Right renal pelvis (tissue), 4 donors: ENCODE measurements at places on chromosomes 5 and 9. TPM values are rescaled to one million over a fixed set of nuclear protein-coding genes. Genes with fewer than 3 reads are reported as not detected.

Gene OBP2B
- not detected for polyA plus RNA-seq

GRCh38 chr9:93217706-93218105, 33.8 kb downstream of the WNK2 start:
- DNase-seq = no peak

DNA sequence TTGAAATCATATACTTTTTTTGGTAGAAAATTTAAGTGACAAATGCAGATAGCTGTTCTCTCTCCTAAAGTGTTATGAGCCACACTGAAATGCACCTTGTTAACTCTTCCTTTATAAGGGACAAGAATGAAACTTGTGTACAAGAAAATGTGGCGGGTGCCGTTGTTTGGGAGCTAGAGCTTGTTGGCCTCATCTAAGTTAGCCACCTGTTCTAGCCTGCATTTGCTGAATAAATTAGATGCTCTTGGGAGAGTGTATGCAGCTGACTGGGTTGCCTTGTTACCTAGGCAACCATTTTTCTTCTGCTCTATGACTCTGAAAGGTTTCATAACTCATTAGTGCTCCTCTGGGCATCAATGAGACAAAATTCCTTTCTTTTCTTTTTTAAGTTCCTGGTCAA, 174.3 kb downstream of the TAF11L14 start:
- no peak for DNase-seq

DNA sequence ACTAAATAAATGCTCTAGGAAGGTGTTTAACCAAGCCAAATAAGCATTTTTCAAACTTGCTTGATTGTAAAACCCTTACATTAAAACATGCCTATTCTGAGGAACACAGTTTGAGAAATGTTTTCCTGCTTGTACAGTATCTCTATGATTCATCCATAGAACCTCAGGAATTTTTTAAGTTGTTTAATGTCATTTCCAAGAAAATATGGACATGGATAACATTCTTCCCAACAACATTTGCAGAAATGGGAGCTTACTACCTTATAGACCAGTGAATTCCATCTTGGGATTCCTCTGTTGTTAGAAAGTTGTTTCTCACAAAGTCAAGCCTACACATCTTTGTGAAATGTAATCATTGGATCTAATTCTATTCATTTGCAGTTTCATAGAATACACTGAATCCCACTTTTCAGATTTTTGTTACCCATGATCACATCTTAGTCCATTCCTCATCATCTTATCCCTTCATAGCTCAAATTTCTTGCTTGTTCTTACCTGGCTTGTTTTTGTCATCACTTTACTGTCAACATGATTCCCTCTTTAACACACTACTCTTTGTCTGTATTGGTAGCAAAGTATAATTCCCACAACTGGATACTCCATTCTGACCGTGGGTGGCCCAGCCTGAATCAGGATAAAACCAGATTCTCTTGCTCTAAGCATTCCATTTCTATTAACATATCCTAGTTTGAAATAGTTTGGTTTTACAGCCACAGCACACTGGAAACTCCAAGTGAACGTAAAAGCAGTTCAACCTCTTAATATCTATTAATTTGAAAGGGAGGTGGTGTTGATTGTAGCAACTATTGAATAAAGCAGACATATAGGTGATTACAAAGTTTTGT, 49.4 kb upstream of the PAPPA start:
- DNase-seq = no peak

DNA sequence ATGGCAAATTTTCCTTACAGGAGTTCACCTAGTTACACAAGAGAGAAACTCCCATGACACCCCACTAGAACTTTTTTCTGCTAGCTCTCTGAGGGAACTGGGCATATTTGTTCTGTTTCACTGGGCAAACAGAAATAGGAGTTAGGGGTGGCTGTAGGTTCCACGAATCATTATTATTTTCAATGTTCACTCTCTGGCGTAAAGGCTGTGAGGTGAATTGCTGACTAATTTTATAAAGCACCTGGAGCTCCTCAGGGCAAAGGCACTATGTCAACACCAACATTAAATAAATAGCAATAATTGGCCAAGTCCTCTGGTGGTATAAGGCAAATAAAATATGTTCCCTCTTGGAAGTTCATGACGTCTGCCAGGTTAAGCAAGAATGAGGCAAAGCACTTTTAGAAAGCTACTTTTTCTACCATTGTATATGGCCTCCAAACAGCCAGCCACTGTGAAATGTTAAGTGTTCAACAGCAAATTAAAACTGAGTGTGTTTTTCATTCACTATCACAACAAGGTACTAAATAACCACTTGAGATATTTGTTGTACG, 344.6 kb downstream of the PDE4D start:
- no peak for DNase-seq

GRCh38 chr9:69211424-69212036, 37.5 kb downstream of the TJP2 start:
- no peak for DNase-seq

DNA sequence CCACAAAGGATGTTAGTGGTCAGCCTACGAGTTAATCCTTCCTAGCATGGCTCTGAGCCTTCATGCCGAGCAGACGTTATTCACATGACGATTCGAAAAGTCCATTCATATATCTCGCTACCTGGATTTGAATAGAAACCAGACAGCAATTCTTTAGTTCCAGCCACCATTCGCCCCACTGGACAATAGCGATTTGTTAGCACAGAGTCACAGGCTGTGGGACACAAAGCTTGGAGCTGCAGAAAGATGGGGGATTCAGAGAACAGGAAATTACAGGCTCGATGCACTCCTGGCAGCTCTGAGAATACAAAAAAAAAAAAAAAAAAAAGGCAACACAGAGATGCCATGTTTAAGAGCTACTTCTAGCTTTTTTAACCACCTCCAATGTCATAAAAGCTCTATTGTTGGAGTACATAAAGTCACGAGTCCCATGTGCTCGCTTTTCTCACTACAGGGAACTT, 110.7 kb downstream of the NR6A1 start:
- peak; percentile 64 for DNase-seq

- DNase-seq = no peak
These were observed 4.3 kb upstream of the AHRR start for GRCh38 chr5:317086-317811.

DNA sequence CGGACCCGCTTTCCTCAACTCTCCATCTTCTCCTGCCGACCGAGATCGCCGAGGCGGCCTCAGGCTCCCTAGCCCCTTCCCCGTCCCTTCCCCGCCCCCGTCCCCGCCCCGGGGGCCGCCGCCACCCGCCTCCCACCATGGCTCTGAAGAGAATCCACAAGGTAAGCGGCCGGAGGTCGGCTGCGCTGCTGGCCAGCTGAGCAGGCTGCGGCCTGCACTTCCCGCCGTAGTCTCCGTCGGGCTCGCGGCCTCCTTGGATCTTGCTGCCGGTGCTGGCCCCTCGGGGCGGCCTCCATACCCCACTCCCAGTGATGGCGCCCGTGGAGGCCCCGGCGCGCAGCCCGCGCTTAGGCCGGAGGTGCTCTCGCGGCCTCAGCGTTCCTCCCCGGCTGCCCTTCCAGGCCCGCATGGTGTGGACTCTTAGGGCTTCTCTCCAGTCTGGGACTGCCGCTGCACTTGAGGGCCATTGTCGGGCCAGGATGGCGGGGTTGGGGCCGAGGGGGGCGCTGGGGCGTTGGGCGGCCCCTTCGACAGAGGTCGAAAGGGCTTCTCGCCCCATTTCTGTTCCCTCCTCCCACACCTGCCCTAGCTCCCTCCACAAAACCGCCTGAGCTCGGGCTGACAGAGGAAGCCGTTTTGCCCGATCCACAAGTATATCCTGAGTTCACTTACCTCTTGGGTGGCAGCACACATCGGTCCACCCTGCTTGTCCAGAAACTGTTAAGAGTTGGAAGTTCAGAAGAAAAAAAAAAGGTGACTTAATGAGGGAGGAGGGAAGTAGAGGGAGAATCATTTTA, 714 bp downstream of the UBE2D2 start:
- DNase-seq = no peak

DNA sequence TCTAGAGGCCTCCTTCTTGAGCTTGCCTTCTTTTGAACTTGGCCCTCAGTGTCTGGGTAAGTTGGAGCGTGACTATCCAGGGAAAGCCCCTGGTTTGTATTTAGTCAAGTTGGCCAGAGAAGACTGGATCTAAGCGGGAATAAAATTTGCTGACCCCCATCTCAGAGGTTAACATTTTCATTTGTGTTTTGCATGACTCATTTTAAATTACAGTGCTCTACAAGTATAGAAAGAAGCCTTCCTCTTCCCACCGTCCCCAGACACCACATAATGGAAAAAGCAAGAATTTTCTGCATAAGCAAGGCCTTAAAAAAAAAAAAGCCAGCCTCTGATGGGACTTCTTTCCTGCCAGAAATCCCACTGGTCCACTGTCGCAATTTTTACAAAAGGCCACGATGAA, 27.2 kb downstream of the PIK3R1 start:
- no peak for DNase-seq
